ENCODE measurements at places on chromosomes 12 and 14.

DNA sequence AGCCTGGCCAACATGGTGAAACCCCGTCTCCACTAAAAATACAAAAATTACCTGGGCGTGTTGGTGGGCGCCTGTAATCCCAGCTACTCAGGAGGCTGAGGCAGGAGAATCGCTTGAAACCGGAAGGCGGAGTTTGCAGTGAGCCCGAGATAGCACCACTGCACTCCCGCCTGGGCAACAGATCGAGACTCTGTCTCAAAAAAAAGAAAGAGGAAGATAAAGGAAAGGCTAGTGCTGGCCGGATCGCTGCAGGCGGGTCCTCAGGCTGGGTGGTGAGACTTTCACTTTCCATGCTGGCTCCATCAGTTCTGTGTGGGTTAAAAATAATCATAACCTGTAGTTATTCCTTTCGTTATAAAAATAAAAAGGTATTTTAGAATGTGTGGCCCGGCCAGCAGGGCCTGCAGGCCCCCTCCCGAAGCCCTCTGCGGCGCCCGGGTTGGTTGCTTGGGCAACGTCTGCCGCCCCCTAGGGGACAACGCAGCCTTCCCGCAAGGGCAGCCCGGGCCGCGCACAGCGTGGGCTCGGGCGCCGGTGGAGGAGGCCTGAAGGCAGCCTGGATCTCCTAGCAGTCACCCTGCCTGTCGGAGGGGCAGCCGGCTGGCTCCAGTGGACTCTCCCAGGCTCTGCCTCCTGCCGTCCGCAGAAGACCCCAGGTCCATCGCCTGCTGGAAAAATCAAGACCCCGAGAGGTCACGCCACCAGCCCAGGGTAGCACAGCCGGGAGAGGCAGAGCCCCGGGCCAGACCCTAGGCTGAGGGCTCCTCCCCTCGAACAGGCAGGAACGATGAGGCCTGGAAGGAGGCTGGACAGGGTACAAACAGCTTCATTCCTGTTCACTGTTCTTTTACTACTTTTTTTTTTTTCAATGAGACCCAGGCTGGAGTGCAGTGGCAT, 5.0 kb upstream of the SLC25A47 start:
- DNase-seq = no peak

DNA sequence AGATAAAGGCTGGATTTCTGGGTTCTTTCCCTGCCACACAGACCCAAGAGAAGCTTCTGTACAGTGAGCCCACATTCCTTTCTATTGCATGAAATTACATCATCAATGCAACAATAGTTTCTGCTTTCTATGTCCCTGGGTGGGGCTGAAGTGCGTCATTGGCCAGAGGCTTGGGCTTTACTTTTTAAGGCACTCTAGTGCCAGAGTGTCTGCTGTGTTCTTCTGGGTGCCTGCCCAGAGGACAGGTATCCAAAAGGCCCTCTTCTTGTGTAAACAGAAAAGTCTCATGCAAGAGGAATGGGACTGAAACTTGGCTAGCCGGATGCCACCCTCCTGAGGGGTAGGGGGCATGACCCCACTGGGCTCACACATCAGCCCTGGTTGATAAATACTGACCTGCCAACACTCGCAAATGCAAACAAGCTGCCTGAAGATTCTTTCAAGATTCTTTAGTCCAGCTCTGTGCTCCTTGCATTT, 5.9 kb downstream of the KRT86 start:
- peak; percentile 88 for DNase-seq

DNA sequence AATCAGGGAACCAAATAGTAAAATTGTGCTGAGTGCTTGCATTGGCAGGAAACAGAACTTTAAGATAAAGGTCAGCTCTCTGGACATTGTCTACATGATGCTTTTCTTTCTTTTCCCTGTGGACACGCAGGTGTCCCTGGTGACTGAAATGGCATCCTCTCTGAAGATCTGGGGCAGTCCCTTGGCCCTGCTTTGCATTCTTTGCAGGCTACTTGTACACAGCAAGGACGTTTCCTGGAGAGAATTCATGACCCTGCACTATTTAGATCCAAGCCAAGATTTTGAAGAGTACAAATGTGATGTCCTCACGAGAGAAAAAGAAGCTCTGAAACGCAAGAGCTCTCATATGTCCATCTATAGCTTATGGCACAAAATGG, 11.3 kb upstream of the EDDM3A start:
- DNase-seq = no peak

DNA sequence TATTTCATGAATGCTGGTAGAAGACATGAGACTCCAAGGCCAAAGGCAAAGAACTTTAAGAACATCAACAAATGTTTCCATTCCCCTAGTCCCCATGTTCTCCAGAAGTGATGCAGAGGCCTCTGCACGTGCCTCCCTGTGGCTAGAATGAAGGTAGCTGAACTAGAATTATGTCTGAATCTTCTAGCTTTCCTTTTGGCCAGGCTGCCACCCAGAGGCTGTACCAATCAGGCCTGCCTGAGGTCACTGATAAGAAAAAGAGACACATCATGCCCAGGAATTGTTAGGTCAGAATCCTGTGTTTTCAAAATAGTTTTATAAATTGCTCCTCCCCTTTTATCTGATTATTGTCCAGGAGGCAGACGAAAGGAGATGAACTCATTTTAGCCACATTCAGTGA, 188.0 kb upstream of the SLC16A7 start:
- DNase-seq = no peak

DNA sequence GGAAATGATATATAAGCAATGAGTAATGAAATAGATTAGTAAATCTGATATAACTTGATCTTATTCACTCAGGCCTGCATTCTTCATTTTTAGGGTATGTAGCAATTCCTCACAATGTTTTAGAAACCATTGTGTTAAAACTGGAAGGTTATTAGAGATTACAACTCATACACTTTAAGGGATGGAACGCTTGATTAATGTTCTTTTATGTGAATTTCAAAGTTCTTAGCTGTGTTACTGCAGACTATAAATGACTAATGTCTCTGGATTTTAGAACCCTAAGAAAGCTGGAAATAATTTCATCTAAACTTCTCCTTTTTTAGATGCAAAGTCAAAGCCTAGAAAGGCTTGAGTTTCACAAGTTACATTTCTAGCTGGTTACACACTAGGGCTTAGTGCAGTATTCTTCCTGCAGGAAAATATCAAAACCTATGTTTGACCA, 148.2 kb upstream of the CLEC14A start:
- DNase-seq = no peak

DNA sequence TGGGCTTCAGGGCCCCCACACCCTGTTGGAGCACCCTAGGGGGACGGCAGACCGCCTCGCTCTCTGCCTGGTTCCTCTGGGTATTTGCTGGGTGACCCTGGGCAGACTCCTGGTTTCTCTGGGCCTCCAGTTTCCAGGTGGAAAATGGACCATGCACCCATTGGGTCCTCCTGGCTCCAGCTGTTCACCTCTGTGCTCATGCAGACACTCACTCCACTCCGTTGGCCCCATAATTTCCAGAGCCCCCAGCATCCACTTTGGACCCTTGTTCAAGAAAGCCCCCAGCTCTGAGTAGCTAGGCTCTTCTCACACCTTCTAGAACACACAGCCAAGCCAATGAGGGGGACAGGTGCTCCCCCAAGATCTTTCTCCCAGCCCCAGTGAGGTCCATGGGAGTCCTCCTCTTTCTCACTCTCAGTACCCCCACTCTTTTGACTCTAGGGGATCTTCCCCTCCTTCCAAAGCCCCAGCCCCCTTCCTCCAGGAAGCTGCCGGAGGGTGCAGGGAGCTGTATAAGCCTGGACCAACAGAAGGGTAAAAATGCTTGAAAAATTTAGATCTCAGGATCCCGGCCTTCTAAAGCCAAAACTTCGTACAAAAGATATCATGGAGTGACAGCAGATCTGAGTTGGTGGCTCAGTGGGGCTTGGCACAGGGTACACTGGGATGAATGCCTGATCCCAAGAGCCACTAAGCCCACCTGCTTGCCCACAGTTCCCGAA, 174.8 kb upstream of the RTL1 start:
- no peak for DNase-seq

- DNase-seq = no peak
Observed at GRCh38 chr12:82727886-82728285, 41.2 kb downstream of the TMTC2 start.

GRCh38 chr14:99632410-99633035, 12.4 kb upstream of the HHIPL1 start:
- no peak for DNase-seq

DNA sequence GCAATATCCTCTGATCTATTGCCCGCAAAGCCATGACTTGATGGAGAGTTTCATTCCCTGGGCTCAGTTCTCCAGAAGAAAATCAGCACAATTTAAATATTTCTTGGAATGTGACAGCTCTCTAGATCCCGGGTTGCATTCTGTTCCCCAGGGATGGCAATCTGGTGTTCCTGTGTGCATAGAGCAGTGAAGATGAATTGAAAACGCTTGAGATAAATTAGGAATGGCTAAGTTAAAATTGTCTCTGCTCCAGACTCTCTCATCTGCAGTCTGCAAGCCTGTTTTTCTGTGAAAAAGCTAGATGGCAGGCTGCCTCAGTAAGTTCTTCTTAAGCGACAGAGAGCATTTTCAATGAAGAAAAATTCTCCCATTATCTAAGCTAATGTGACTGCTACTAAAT, 582.5 kb upstream of the MGAT4C start:
- DNase-seq = no peak

DNA sequence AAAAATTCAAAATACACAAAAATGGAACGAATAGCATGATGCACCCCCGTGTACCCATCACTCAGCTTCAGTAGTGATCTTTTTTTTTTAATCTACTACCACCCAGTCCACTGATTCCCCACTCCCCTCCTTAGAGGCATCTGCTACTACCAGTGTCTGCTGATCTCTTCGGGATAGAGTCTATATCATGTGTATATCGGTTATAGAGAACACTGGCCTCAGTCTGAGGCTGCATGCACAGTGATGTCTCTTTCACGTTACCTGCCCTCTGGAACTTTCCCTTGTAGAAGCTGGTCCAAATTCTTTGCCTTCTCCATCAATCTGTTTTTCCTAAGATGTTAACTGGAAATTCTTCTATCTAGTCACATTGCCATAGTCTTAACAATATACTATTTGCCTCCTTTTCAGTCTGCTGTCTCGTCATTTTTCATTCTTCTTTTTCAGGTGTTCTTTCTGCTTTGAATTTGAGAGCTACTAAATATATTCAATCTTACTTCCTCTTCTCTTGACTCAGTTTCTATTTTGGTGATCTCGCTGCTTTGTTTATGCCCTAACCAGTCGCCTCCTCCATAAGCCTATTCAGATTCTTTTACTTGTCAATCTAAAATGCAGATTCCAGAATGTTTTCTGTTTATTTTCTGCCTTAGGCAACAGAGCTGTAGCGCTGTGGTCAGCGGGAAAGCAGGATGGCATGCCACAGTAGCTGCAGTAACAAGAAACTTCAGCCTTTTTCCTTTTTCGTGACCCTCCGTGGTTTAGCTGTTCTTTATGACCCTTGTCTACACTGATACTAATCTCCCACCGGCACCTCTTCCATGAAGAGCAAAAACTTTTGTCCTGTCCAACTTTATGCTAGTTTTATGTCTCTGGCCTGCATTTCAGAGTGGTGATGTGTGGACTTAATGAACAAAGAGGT, 67.0 kb downstream of the FBXW8 start:
- DNase-seq = no peak

DNA sequence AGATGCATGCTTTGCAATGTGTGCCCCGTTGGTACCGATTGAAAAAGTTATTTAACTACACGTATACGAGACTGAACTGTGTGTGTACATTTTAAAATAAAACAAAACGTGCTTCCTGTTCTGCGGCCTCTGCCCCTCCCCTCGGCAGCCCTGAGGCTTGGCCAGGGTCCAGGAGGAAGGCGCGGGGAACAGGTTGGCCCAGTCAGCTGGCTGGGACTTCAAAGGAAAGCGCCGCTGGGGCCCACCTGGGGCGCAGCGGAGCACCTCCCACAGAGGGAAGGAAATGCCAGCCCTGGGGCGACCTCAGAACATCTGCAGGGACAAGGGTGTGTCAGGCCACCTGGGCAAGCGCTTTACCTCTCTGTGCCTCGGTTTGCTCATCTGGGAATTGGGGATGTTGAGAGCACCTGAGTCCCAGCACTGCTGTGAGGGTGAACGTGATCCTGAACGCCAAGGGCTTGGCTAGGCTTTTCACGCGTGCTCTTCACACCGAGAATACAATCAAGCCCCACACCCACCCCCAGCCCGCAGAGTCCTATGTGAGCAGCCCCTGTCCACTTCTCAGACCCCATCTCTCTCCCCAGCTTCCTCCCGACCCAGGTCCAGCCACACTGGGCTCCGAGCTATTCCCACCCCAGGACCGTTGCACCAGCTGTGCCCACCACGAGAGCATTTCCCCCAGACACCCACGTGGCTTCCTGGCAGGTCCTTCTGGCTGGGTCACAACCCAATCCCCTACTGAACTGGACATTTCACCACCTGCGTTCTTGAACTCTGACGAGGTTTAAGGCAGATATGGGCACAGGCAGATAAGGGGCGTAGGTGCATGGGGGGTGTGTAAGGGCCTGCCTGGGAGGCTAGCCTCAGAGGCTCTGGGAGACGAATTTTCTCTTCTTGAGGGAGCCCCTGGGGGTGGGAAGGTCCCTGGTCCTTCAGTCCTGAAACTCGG, 41.9 kb upstream of the NCOR2 start:
- no peak for DNase-seq

GRCh38 chr14:78202163-78202562, 32.0 kb downstream of the NRXN3 start:
- no peak for DNase-seq

DNA sequence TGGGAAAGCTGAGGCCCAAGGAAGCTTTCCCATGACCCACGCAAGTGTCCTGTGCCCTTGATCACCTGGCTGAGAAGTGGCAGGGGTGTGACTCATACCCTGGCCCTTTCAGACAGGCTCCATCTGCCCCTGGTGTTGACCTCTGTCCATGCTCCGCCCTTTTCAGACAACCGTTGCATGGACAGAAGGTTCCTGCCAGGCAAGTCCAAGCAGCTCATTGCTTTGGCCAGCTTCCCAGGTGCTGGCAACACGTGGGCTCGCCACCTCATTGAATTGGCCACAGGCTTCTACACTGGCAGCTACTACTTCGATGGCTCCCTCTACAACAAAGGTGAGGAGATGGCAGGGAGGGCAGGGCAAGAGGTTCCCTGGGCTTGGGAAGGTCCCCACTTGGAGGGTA, 103.5 kb downstream of the WSCD2 start:
- no peak for DNase-seq

- peak; percentile 20 for DNase-seq
Observed at GRCh38 chr12:107436376-107436775, 249.2 kb upstream of the PWP1 start.

GRCh38 chr12:77238335-77238734, 173.0 kb upstream of the E2F7 start:
- DNase-seq = no peak

GRCh38 chr12:2083008-2083407, 30.2 kb downstream of the CACNA1C start:
- DNase-seq = no peak

GRCh38 chr14:86321151-86321550, 791.2 kb downstream of the FLRT2 start:
- DNase-seq = no peak

- no peak for DNase-seq
Observed at GRCh38 chr14:26191671-26192070, 406.2 kb downstream of the NOVA1 start.

GRCh38 chr14:61416591-61416990, 95.2 kb downstream of the PRKCH start:
- DNase-seq = no peak

DNA sequence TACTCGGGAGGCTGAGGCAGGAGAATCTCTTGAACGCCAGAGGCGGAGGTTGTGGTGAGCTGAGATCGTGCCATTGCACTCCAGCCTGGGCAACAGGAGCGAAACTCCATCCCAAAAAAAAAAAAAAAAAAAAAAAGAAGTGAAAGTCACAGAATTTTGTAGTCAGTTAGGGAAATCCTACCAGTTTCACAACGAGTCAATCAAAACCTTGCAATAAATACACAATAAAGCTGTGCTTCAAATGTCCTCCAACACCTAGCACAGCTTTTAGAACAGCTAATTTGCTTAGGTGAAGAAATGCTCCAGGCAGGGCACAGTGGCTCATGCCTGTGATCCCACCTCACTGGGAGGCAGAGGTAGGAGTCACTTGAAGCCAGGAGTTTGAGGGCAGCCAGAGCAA, 112.8 kb upstream of the ATF7IP start:
- no peak for DNase-seq

All from SW 1271 (cell line).